NCI-H2171 (cell line): ENCODE measurements at places on chromosomes 4 and X.

DNA sequence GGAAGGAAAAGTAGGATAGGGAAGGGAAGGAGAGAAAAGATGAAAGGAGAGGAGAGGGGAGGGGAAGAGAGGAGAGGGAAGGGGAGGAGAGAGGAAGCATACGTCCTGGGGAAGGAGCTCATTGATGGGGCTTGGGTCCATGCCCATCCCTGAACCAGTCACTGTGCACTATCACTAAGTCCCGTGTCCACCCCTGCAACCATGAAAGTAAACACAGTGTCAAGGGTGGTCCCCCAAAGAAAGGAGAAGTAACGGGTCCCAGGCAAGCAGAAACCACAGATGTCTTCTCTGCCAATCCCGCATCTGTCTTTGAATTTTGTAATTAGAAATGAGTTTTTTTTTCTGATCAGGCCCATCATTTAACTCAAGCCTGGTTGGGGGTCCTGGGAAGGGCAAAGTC is 55.2 kb downstream of the LGI2 start:
- DNase-seq = no peak

- DNase-seq = no peak
Observed at GRCh38 chr4:119643306-119644042, 14.9 kb upstream of the PDE5A start.

DNA sequence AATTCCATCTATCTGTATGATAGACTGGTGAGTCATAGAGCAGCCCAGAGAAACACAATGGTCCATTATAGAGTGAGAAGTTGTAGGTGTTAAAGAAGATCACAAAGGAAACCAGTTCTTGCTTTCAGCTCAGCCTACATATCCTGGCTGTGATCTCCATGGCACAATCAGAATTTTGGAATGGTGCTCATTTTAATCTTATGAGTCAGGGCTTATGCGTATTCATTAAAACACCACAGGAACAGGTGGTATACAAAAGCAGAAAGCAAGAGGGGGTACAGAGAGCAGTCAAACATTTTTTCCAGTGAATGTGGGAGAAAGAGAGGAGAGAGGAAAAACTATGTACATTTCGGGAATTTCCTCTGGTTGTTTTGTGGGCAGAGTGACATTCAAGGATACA is 126.9 kb downstream of the MFAP3L start:
- DNase-seq = no peak

GRCh38 chr4:65845199-65845773 is 175.0 kb upstream of the EPHA5 start:
- no peak for DNase-seq

DNA sequence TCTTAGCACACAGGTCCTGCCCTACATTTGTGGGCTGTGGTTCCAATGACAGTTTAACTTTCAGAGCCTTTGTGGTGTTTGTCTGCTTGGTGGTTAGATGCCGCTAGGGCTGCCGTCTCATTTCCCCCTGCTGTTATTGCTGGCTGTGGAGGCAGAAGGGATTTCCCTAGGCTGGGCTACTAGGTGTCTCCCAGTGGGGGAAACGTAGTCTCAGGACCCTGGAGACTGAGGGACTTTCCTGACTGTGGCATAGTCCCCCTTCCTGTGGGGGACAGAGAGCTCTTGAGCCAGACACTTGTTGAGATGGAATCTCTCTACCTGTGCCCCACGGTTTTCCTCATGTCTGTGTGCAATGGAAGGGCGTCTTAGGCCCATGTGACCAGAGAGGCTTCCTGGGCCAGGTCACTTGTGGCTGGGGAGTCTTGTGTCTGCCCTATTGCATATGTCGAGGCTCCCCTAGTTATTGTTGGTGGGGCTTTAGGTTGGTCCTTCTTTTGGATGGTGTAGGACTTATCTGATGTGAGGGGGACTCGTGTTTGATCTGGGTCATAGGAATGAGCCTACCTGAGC is 68.2 kb downstream of the ARHGAP10 start:
- no peak for DNase-seq

DNA sequence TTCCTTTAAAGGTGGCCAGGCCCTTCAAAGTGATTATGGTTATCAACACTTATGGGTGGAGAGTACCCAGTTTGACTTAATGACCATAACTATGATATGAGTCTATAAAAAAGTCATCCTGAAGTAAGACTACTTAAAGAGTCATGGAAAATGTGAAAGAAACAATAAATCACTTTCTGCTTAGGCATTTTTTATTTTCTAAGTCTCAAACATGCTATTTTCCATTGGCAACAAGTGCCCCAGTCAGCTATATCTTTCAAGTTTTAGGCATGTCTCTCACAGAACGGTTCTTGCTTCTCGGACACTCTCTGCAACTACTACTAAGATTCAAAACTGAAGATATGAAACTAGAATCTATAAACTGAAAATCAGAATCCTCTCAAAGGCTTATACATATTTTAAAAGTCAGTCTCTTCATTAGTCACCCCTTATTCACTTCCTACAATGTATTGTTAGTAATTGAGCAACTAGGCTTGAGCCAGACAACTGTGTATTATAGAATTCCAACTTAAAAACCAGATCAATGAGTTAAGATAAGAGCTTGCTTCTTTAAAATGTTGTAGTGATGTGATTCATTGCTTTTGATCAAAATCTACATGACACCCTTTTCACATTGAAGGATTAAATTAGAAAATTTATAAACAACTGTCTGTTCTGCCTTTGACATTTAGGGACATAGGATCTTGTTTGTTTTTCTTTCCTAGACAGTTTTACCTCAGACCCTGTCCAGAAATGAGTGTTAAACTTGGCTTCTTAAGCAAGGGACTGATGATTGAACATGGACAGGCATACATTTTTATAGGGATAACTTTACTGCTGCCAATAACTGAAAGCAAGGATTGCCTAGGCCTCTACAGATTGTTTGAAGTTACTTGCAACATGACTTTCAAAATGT is 2.9 kb downstream of the ANTXR2 start:
- no peak for DNase-seq

GRCh38 chrX:15271757-15272156 is 1.9 kb upstream of the ASB9 start:
- no peak for DNase-seq

DNA sequence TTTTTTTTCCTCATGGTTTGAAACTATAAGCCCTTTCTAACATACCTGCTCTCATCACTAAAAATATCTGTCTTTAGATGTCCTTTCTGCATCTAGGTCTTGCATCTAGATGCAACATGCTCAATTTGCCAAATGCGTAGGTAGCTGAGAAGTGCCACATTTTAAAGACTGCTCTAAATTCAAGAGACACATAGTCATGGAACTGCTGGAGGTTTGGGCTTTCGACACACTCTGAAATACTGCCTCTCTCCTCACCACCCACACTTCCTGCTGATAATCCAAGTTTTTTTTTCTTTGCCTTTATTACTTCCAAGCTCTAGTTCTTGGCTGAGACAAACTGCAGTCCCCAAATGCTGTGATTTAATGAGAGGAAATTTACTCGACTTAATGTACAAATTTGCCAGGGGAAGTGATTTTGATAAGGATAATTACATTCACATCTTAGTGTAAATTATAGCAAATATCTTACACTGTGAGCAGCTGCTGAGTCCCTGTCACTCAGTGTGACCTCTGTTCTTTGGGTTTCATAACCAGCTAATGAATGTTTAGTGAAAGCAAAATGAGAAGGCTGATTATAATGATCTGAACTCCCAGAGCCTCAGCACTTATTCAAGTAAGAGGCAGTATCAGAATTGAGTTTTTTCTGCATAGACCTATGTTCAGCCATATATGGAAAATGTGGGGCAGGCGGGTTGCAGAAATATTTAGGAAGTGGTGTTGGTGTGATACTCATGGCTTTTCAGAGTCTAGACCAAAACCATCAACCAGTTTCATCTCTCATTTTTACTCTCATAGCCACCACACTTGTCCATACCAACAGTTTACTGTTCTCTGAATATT is 31.3 kb downstream of the DRD5 start:
- no peak for DNase-seq
